T-helper 17 cell (primary cell): ENCODE measurements at places on chromosomes 6 and 20. TPM values are rescaled to one million over a fixed set of nuclear protein-coding genes. Genes with fewer than 3 reads are reported as not detected.

The HLA-DRA gene
- 117 TPM for total RNA-seq

The ASIP gene
- total RNA-seq: not detected

The NKAIN4 gene
- total RNA-seq: not detected

- no peak for DNase-seq
- no peak overlapping the region for H3K27ac ChIP-seq
- H3K27me3 ChIP-seq: no peaks in the 10 kb centered on the region
- H3K4me3 ChIP-seq: no peak overlapping the region
Measured at GRCh38 chr6:130369831-130370230, 4.0 kb downstream of the TMEM200A start.

The PSMB9 gene
- total RNA-seq: 121 TPM

DNA sequence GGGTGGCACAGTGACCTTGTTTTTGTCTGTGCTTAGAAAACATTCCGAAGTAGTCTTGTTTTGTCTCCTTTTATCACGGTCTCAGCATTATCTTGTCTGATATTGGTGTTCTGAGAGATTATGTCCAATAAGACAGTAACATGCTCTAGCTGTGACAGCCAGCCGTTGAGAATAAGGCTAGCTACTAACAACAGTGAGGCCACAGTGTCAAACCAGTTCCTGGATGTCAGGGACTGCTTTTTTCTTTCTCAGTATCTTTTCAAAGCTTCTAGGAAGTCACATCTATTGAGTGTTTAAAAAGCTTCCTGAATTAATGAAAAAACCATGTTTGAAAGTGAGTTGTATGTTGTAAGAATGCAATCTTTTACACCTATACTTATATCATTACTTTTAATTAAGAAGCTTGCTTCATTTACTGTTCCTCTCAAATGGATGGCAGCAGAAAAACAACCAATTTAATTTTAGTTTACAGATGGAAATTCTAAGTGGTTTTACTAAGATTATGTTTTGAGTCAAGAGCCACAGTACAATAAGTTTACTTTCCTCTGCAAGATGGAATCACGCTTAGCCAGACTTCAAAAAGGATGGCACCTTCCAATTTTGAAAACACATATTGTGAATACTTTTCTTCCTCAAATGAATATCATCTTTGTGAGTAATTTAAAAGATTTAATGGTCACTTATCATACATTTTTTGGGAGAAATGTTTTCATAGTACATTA lies 53.1 kb downstream of the MAP3K7 start:
- peaks cover 9% of the 10 kb centered on the region for H3K36me3 ChIP-seq
- no peaks in the 10 kb centered on the region for H3K27me3 ChIP-seq
- H3K4me3 ChIP-seq: no peak overlapping the region
- peaks cover 12% of the 10 kb centered on the region for H3K4me1 ChIP-seq
- no peak overlapping the region for H3K27ac ChIP-seq

The TSPO2 gene
- not detected for total RNA-seq

The LINC00237 gene
- total RNA-seq: not detected

DNA sequence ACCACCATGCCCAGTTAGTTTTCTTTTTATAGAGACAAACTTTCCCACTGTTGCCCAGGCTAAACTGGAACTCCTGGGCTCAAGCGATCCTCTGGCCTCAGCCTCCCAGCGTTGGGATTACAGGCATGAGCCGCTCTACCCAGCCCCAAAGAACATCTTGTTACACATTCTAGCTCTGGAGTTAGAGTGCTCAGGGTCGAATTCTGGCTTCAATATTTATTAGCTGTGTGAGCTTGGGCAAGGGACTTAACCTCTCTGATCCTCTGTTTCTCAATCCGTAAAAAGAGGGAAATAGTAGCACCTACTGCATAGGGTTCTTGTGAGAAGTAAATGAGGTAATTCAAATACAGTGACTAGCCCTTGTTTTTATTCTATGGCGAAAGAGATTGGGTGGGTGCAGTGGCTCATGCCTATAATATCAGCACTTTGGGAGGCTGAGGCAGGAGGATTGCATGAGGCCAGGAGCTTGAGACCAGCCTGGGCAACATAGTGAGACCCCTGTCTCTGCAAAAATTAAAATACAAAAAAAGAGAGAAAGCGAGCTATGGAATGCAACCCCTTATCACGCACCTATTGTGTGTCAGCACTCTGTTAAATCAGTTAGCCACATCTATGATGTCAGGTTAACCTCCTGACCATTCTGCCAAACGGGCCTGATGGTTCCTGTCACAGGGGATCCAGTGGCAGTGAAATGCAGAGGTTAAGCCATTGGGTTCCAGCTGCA lies 19.7 kb downstream of the BCAS4 start:
- peaks cover 19% of the 10 kb centered on the region for H3K4me1 ChIP-seq
- DNase-seq: no peak
- H3K4me3 ChIP-seq: no peak overlapping the region
- H3K36me3 ChIP-seq: peaks cover 4% of the 10 kb centered on the region
- no peak overlapping the region for H3K27ac ChIP-seq

The MAP7 gene
- total RNA-seq: 0.26 TPM
